ENCODE measurements at places on chromosomes 12 and 14. TPM values are rescaled to one million over a fixed set of nuclear protein-coding genes. Genes with fewer than 3 reads are reported as not detected.

DNA sequence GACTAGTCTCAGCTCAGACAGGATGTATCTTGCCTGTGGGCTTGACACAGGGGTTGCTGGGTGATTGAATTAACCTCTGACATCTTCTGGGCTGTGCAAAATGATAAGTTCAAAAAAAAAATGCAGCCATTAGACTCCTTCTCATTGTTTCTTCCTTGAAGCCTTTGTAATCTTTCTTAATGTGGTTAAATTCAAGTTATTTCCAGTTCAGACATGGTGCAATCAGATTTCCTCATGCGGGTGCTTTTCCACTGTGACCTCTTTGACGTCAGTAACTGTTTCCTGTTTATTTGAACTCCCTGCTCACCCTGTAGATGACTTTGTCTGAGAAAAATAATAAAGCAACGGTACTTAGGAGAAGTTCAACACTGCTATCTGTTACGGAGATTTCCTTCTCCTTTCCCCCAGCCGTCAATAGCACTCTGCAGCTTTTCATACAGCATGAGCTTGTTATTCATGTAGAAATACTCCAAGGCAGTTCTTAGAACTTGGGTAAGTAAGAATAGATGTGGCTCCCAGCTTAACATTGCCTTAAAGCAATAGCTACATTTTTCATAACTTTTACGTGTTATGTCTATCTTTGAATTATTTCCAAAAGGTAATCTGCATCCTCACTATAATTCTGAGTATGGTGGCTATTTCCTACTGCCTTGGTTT, 155.5 kb downstream of the PRKCH start:
- DNase-seq = peak; percentile 48

GRCh38 chr12:95051241-95051640, 22.2 kb downstream of the NR2C1 start:
- DNase-seq = no peak

GRCh38 chr12:66742508-66743367, 63.9 kb upstream of the GRIP1 start:
- no peak for DNase-seq

DNA sequence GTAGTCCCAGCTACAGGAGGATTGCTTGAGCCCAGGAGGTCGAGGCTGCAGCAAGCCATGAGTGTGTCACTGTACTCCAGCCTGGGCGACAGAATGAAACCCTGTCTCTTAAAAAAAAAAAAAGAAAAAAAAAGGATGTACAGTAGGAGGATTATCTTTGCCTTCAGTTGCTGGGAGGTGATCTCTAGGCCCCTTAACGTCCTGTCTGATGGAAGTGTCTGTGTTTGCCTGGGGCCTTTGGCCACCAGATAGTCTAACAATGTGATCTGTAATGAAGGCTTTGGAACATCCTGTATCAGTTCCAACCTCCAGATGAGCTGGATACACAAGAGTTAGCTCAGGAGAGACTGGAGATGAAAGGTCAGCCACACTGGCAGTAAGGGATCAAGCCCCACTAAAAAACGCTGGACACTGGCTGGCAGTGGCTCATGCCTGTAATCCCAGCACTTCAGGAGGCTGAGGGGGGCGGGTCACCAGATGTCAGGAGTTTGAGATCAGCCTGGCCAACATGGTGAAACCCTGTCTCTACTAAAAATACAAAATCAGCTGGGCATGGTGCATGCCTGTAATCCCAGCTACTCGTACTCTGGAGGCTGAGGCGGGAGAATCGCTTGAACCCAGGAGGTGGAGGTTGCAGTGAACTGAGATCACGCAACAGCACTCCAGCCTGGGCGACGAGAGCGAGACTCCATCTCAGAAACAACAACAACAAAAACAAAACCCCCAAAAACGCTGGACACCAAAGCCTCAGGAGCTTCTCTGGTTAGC, 19.0 kb upstream of the HNF1A start:
- no peak for DNase-seq

The NXPH4 gene
- total RNA-seq = not detected

GRCh38 chr14:101137234-101137633, 233.7 kb upstream of the RTL1 start:
- DNase-seq = no peak

The TNFRSF1A gene
- 91.6 TPM for total RNA-seq

All from stomach (tissue), 19 donors.